ENCODE measurements at places on chromosomes 13 and 19.

- DNase-seq: no peak
These were observed 24.8 kb upstream of the SLC1A5 start for GRCh38 chr19:46812977-46813838.

DNA sequence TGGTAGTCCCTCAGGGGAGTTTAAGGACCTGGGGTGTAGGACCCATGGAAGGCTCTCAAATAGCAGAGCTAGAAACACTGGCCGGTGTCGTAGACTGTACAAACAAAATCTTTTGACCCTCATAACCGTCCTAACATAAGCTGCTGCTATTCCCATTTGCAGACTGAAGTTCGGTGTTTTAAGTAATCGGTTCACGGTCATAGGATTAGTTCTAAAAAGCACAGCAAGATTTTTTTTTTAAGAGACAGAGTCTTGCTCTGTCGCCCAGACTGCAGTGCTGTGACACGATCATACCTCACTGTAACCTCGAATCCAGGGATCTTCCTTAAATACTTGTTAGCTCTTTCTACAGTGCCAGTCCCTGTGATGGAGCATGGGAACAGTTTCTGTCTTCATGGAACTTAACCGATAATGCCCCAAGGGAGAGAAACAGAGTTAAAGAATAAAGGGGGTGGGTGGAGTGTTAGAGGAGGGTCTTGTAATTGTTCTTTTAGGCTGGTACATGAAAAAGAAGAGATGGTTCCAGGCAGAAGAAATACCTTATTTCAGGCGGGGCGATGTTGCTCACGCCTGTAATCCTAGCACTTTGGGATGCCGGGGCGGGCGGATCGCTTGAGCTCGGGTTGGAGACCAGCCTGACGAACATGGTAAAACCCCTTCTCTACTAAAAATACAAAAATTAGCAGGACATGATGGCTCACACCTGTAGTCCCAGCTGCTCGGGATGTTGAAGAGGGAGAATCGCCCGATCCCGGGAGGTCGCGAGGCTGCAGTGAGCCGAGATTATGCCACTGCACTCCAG, 475 bp upstream of the ZC3H4 start:
- DNase-seq: no peak

DNA sequence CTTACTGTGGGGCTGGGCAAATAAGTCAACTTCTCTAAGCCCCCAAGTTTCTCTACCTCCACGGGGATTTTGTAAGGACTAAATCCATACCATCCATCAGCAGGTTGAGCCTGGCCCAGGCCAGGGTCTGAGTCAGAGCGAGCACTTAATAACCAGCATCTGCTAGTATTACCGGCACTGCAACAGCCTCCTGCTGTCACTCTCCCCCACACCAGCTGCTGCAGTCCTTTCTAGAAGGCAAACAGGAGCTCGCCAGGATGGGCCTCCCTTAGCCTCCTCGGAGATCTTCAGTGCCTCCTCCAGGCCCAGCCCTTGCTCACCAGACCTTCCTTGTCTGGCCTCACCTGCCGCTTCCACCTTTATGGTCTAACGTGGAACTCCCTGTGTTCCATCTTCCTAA, 3.2 kb downstream of the NAPA start:
- DNase-seq: no peak

GRCh38 chr19:46406976-46407375, 6.4 kb downstream of the CCDC8 start:
- DNase-seq: no peak

- no peak for DNase-seq
These were observed 180.9 kb downstream of the PCCA start for GRCh38 chr13:100269837-100270236.

All from effector CD4-positive, alpha-beta T cell (primary cell).